ENCODE measurements at places on chromosomes 1 and 21. TPM values are rescaled to one million over a fixed set of nuclear protein-coding genes. Genes with fewer than 3 reads are reported as not detected.

GRCh38 chr1:67367370-67368045, 59.8 kb downstream of the IL12RB2 start:
- DNase-seq, result no peak

DNA sequence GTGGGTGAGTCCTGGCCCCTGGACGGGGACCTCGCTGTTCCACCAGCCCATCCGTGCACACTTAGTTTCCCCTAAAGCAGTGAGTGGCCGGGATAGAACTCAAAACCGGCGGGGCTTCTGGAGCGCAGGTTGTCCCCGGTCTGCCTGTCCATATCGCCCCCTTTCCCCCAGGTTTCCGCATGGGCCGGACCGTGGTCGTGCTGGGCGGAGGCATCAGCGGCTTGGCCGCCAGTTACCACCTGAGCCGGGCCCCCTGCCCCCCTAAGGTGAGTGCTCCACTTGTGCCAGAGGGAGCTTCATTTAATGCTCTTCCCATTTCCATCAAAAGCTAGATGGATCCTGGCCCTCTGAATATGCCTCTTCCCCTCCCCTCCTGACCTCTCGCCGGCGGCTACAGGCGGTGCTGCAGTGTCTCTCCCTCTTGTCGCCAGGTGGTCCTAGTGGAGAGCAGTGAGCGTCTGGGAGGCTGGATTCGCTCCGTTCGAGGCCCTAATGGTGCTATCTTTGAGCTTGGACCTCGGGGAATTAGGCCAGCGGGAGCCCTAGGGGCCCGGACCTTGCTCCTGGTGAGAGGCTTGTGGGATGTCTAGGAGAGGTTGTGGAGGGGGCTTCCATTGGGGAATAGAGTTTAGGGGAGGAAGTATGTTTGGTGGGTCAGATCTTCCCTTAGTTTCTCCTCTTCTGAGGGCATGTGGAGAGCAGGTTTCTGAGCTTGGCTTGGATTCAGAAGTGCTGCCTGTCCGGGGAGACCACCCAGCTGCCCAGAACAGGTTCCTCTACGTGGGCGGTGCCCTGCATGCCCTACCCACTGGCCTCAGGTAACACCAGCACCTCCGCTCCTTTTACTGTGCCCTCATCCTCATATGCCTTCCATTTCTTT, 683 bp downstream of the PPOX start:
- no peak for DNase-seq

DNA sequence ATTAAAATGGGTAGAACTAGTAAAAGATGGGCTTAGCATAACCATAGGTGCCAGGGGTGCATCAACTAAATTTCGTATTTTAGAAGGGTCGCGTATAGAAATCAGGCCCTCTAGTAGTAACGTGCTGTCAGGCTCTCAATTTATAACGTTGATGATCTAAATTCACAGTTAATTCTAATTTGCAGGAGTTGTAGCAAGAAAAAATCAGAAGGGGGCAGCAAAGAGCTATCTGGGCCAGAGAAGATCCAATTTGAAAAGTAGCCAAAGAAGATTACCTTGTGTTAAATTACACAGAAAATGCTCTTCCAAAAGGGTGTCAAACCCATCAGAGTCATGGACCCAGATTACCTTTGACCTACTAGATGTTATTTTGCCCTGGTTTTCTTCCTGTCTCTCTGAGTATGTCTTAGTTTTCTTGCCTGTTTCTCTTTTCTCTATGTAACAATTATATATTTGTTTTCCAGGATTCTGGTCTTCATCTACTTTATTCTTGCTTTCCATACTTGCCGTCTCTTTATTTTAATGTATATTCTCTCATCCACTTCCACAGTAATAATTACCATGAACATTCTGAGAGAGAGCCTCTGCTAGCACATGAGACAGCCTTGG, 1030.9 kb downstream of the AMY1C start:
- DNase-seq, result no peak

DNA sequence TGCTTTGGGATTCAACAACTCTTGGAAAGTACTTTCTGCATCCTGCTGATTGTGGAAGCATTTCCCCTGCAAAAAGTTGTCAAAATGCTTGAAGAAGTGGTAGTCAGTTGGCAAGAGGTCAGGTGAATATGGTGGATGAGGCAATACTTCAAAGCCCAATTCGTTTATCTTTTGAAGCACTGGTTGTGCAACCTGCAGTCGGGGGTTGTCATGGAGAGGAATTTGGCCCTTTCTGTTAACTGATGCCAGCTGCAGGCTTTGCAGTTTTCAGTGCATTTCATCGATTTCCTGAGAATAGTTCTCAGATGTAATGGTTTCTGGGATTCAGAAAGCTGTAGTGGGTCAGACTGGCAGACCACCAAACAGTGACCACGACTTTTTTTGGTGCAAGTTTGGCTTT, 47.6 kb upstream of the GJA5 start:
- no peak for DNase-seq

DNA sequence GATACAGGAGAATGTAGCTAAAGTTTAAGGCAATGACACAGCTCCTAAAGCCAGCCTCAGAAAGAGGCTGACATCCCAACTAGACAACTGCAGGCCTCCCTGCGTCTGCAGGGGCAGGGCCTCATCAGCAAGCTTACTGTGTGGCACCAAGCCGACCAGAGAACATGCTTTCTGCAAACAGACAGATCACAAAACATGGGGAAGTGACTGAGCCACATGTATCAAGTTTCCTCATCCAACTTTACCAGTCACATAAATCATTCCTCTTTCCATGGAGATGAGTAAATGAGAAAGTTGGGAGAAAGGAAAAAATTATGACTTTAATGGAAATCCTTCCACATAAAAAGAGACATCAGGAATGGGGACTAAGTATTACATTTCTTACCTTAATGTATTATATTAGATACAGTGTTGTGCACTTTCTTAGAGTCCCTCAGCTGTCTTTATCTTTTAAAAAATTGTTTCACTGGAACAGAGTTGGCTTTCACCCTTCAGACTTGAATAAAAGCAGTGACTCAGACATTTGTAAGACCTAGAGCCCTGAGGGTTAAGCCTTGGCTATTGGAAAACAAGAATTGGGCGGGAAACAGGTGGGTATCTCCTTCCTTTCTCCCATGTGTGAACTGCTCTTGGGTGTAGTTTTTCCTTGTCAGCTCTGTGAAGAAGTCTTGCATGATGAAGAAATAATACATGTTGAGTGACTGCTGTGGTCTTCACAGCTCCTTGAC, 305.7 kb upstream of the SNX7 start:
- DNase-seq, result no peak

DNA sequence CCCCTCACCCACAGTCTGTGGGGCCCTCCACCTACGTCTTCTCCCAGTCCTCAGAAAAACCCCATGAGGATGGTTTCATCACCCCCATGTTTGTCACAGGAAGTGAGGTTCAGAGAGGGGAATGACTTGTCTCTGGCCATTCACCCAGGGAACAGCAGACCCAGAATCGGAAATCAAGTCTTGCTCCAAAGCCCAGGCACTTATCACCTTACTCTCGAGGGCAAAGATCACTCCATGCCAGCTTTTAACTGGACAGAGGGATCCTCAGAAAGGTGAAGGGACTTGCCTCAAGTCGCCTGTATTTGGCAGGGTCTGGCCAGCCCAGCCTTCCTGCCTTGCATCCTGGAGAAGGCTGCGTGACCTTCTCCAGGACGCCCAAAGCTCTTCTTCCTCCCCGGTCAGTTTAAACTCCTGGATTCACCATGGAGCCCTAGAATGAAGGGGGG, 57.9 kb upstream of the SSBP3 start:
- DNase-seq, result no peak

Gene LRRC38
- total RNA-seq, result not detected

Gene OR2L5
- not detected for total RNA-seq

Gene PGLYRP4
- total RNA-seq, result not detected

Measured in activated B cell treated with CpG ODN at 0.5 μM for 24 hours (primary cell).